Stimulated activated CD8-positive, alpha-beta memory T cell treated with anti-CD3 and anti-CD28 coated beads, Interleukin-7, amount 100 ng/mL, for 1 hour (primary cell): ENCODE measurements at places on chromosomes 3 and 15.

- DNase-seq: no peak
Observed at GRCh38 chr15:84953726-84954125, 27.9 kb upstream of the PDE8A start.

DNA sequence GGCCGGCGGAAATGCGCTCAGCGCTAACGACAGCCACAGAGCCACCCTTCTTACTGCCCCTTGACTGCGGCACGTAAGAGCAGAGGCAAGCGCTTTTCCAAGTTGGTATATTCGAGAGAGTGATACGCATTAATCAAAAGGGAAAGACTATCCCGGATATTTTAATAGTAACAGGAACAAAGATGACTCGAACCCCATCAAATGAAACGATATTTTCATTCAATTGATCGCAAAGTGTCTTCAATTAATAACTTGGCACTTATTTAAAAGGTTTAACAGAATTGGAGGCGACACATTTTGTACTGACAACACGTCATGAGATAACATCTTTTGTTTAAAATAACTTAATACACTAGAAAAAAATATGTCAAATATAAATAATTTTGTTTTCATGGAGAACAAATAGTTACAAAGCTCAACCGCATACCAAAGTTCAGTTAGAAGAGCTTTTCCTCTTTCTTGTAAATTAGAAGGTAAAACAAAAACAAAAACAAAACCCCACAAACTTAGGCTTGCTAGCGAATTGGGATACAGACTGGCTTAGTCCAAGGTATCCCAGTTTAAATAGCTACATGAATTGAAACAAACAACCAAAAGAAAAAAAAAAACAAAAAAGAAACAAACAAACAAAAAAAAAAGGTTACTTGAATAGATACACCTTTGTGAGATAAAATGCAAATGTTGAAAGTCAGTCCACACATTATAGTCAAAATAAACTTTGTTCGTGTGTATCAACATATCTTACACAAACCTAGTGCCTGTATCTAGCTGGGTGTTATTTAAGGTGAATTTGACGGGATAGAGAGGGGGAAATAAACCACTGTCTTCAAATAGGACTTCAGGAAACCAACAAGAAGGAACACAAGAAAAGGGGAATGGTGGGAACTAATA is 10.2 kb downstream of the SHOX2 start:
- no peak for DNase-seq

GRCh38 chr3:166889241-166889640 is 490.9 kb downstream of the ZBBX start:
- DNase-seq: no peak

GRCh38 chr3:12750223-12750622 is 8.8 kb downstream of the TMEM40 start:
- no peak for DNase-seq

GRCh38 chr15:32849769-32850668 is 132.2 kb downstream of the GREM1 start:
- DNase-seq: no peak

DNA sequence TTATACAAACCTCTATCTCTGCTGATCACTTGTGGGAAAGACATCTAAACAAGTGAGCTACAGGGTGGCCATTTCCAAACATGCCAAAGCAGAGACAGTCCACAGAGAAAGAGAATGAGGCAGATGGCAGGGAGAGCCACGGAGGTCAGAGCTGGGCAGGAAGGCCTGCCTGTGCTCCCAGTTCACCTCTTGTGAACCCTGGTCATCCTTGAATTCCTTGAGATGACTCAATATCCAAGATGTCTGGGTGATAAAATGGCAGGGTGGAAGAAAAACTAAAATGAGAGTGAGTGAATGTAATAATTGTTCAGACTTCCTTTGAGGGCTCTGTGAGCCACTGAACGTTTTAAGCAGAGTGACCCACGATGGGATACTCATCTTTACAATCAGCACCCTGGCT is 104.8 kb downstream of the PLCH1 start:
- no peak for DNase-seq

DNA sequence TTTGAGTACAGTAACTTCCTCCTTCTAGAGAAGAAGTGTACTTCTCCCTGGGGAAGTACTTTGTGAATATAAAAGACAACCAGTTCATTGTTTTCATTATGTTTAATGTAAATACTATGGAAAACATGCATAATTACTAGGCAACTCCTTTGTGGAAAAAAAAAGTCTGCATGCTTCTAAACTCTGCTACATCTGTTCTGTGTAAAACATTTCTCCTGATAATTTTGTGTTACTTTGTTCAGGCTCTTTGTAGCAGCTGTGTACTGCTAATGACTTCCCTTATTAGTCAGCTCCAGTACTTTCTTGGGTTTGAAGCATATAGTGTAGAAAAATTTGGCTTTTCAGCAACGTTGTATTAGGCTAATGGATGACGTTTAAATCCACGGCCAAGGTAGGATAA is 111.6 kb downstream of the FEZF2 start:
- no peak for DNase-seq
